Activated T-helper 2 cell treated with anti-CD3 and anti-CD28 coated beads, Interferon-gamma antibody, Interleukin-2, Interleukin-4, amounts not matched to agents 10 μg/mL and 5 μg/mL and 100 μg/mL, durations not matched to agents 14 hours and 24 hours and 36 hours (primary cell): ENCODE measurements at places on chromosomes 7 and 10.

GRCh38 chr7:35909870-35910357 is 109.1 kb downstream of the SEPTIN7 start:
- H3K4me3 ChIP-seq: no peak overlapping the region
- peaks cover 33% of the 10 kb centered on the region for H3K36me3 ChIP-seq
- DNase-seq: no peak
- H3K27me3 ChIP-seq: no peaks in the 10 kb centered on the region

- no peaks in the 10 kb centered on the region for H3K27me3 ChIP-seq
- H3K4me1 ChIP-seq: peaks cover 69% of the 10 kb centered on the region
- DNase-seq: peak; percentile 18
Measured at GRCh38 chr10:62852961-62853702, 37.0 kb upstream of the EGR2 start.

GRCh38 chr7:105387508-105388355 is 989 bp downstream of the SRPK2 start:
- DNase-seq: peak; percentile 37
- H3K4me3 ChIP-seq: peak overlapping the region; percentile 88
- peak overlapping the region; percentile 80 for H3K27ac ChIP-seq
- H3K27me3 ChIP-seq: no peaks in the 10 kb centered on the region
- peaks cover 9% of the 10 kb centered on the region for H3K36me3 ChIP-seq

- DNase-seq: no peak
- peaks cover 3% of the 10 kb centered on the region for H3K4me1 ChIP-seq
- no peak overlapping the region for H3K4me3 ChIP-seq
- no peaks in the 10 kb centered on the region for H3K36me3 ChIP-seq
- no peak overlapping the region for H3K27ac ChIP-seq
Measured at GRCh38 chr7:155585951-155586350, 39.6 kb upstream of the CNPY1 start.

DNA sequence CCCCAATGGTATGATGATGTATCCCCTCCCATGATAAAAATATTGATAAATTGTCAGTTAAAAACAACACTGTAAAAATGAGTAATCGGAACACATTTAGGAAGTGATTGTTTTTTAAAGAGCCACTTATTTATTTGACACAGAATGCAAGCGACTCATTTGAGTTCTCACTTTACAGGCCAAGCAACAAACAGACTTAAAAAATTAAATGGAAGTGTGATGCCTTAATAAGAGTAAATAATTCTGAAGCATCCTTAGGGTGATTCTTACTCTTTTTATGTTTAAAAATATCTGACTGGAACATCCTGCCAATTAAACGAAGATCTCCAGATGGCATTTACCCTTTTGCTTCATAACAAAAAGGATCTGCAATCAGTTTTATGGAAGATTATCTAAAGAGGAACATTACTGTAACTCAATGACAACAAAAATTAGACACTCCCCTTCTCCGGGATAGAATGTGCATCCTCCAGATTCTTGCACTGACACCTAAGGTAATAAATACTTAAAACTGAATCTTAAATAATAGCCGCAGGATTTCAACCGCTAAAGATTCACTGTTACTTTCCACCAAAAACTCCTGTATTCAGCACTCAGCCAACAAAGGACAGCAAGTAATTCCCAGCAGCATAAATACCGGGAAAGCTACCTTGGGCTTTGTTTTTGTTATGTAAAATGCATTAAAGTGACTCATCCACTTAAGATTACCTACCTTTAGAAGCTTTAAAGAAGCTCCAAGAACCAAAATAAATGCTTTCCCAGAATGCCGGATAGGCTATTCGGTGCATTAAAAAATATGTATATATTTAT is 1.7 kb downstream of the CACNA2D1 start:
- DNase-seq: no peak
- H3K27me3 ChIP-seq: peaks cover 36% of the 10 kb centered on the region
- H3K4me3 ChIP-seq: no peak overlapping the region
- H3K36me3 ChIP-seq: no peaks in the 10 kb centered on the region

DNA sequence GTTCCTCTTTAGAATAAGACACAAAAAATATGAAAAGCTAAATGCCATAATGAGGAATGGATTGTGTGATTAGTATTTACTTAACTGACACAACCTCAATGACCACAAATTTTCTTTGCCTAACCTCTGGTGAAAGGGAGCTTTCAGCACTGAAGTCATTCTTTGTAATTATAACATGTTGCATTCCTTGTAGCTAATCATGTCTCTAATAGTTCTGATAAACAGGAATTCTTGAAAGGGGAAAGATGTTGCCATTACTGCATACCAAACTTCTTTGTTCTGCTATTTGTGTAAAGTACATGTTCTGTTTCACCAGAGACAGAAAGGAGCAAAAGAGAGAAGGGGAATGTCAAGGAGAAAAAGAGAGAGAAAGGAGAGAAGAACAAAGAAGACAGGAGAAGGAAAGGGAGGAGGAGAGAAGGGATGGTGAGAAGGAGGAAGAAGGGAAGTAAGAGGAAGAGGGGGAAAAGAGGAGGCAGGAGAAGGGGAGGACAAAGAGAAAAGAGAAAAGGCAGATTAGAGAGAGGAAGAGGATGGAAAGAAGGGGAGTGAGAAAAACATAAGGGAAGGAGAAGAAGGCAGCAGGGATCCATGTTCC is 120.9 kb downstream of the SEMA3D start:
- H3K4me3 ChIP-seq: no peak overlapping the region
- H3K36me3 ChIP-seq: no peaks in the 10 kb centered on the region
- H3K27ac ChIP-seq: no peak overlapping the region
- H3K4me1 ChIP-seq: no peaks in the 10 kb centered on the region
